ENCODE measurements at places on chromosomes 3 and 15.

DNA sequence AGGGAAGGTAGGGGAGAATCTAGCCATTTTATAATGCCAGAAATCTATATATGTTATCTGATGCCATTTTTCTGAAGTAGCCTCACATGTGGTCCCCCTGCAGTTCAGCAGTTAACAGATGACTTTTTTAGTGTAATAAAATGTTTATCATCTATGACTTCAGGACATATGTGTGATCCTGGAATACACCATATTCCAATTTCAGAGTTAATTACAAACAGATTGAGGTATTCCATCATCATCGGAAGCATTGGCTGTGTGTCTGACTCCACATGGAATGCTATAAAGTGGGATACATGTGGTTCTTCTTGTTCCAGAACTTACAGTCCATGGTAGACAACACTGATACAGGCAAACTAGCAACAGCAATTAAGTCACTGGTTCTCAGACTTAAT lies 45.9 kb upstream of the LIMD1 start:
- no peak for DNase-seq

DNA sequence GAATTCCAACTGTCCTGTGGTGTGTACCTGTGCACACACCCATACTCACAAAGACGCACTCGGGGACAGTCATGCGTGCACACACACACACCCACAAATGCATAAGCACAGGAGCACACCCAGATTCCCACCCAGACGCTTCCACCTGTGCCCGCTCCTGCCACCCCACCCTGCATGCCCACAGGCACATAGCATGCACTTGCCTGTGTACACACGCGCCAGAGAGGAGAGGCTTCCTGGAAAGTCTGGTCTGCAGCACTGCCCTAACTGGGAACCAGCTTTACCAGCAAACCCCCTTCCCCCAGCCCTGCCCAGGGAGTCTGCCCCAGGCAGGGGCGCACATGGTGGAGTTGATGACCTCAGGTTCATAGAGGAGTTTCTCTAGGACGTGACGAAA lies 246.2 kb downstream of the UACA start:
- DNase-seq: no peak

DNA sequence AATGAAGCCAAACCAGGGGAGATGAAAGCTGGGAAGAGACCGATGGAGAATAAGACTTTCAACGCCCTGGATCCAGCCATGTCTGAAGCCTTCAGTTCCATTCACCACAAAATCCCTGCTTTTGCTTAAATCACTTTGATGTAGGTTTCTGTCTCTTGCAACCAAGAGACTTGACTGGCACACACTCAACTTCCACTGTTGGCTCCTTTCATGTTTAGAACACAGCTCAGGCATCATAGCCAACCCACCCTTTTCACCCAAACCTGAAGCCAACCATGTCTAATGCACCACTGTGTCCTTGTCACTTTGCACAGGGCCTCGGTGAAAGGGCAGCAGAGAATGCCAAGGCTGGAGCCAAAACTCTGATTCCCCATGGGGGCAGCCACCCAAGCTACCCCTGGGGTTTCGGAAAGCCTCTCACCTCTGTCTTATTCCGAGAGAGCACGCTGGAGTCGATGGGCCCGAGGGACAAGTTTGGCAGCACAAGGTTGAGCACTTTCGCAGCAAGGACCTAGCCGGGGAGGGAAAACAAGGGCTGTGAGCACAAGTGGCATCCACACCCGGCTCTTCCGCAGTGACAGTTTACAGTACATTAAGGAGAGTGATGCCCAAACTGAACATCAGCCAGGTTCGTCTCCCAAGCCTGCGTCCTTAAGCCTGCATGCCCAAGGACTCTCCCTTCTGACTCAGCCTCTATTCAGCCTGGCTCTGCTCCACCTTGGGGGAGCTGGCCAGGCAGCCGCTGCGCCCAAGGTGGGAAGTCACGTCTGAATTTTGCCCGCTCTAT lies 37.6 kb downstream of the ABTB1 start:
- no peak for DNase-seq

DNA sequence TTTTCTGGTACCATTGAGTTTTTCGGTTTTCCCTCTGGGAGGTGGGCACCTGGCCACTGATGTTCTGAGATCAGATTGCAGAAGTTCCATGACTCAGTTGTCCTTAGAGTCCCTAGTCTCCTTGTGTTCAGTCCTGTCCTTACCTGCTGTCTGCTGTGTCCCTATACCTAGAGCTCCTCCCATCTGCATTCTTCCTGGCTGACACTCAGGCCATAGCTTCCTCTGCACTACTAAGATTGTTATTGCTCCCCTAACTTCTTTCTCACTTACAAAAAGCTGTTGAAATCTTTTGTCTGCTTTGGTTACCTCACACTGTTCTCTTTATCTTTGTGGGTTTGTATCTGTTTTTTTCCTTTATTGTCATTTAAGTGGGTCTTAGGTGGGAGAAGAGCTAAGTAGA lies 13.2 kb downstream of the USP3 start:
- DNase-seq: no peak

DNA sequence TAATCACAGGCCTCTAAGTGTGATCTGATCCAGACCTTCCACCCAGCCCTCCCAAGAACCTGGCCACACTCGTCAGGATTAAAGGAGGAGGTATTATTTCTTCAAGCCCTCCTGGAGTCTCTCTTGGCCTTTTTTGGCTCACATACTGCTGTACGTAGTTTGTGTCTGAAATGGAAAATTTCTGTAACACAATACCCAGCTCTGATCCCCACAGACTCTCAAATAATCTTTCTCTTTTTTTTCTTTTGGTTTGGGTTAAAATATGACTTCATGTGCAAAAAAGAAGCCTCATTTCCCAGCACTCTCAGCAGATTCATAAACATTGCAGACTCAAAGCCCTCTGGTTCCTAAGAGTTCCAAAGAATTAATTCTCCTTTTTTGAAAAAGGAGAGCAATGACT lies 96.5 kb upstream of the PHLDB2 start:
- no peak for DNase-seq

GRCh38 chr3:122918576-122919290 lies 108.8 kb downstream of the SEMA5B start:
- DNase-seq: no peak

GRCh38 chr3:14203521-14204079 lies 25.0 kb downstream of the LSM3 start:
- DNase-seq: peak; percentile 61

DNA sequence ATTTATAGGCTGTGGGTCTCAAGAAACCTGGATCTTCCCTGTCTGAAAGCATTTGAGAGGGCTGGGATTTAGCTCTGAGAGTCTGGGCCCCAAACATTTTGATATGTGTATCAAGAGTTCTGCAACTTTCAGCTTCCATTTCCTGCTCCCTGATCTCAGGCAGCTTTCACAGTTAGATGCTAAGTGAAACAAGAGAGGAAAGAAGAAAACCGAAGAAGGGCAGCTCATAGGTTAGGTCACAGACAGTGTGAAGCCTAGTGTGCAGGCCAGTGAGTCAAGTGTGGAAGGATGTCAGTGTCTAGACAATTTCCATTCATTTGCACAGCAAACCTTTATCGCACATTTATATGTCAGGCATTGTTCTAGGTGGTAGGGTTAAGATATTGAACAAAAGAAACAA lies 173.6 kb upstream of the PROK2 start:
- no peak for DNase-seq

- DNase-seq: no peak
These were observed 10.0 kb downstream of the HMG20A start for GRCh38 chr15:77430652-77431051.

DNA sequence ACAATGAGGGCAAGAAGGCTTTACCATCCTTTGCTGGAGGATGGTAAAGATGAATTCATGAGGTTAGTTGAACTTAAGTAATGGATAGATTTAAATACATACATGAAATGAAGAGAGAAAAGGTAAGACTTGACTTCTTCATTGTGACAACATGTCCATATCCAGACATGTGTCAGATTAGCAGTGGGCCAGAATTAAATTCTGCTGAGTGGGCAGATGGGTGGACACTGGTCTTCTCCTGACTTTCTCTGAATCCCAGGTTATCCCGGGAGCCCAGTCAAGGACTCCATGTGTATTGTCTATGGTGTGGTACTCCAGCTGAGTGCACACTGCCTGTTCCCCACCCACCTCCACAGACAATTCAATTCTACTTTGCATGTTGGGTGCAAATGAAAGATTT lies 603.1 kb downstream of the NLGN1 start:
- no peak for DNase-seq

DNA sequence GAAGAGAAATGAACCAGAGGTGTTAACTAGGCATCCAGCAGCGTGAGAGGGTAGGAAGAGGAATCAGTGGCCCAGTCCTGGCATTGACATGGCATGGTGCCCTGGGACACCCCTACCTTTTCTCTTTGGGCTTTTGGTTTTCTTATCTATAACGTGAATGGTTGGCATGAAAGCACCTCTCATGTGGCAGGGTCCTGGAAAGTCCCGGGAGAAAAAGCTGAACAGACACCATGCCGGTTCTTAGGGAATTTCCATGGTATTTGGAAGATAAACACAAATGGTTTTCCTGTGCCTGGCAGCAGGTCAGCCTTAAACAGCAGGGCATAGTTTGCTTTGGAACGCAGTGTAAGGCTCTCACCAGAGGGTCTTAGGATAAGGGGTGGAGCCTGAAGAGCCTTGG lies 15.4 kb downstream of the ARNT2 start:
- no peak for DNase-seq

DNA sequence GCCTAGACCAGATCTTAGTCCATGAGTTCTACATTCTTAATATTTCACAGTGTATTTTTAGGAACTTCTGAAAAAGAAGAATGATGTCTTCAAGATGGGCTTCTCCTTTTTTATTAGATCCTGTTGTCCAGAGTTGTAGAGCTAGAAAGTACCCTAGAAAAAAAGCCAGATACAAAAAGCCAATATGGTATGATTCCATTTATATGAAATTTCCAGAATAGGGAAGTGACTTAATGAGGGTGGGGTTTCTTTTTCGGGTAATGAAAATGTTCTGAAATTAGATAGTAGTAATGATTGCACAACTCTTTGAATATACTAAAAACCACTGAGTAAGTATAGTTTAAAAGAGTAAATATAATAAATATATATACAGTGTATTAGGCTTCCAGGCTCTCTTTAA lies 116.9 kb downstream of the NFKBIZ start:
- no peak for DNase-seq

DNA sequence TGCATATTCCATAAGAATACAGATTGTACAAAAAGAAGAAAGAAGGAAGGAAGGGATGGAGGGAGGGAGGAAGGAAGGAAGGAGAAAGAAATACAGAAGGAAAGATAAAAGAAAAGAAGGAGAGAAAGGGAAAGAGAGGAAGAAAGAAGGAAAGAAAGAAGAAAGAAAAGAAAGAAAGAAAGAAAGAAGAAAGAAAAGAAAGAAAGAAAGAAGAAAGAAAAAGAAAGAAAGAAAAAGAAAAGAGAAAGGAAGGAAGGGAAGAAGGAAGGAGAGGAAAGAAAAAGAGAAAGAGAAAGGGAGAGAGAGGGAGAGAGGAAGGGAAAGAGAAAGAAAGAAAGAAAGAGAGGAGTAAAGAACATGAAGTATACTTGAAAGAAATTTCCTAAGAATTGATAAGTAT lies 577.9 kb upstream of the ALCAM start:
- no peak for DNase-seq

GRCh38 chr3:53913401-53913800 lies 21.7 kb upstream of the SELENOK start:
- no peak for DNase-seq

- no peak for DNase-seq
These were observed 35.0 kb upstream of the ARID3B start for GRCh38 chr15:74505837-74506514.

GRCh38 chr3:123660900-123661299 lies 76.0 kb upstream of the HACD2 start:
- no peak for DNase-seq

GRCh38 chr3:33395900-33396299 lies 44.3 kb downstream of the UBP1 start:
- DNase-seq: no peak

DNA sequence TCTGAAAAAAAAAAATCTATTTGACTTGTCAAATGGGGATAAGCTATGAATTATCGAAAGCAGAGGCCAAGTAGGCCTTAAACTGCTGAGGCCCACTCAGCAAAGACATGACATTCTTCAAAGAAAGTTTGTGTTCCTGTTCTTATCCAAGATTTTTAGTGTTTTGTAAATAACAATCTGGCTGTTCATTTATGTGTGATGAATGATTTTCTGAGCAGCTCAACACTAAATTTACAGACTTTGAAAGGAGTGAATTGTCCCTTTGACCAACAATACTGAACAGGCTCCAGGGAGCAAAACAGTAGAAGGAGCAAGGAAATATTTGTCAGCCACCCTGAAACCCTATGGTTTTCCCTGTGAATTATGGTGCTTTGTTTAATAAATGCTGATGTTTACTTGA lies 512.6 kb upstream of the NAALADL2 start:
- DNase-seq: no peak

DNA sequence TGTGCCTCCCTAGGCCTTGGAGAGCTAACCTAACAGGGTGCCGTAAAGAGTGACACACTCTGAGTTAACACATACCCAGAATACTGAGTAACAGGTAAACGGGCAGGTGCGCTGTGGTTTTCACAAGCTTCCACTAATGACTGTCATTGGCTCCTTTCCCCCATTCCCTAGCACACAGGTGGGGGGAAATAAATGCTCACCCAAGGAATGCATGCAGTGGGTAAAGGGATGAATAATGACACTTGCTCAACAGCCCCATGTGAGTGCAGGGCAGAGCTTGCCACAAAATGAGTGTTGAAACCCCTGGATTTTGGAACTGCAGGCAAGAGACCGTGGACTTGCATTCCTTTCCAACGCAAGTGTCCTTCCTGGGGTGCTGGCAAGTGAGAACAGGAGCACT lies 57.6 kb downstream of the ADAMTS17 start:
- DNase-seq: no peak

Measured in activated naive CD4-positive, alpha-beta T cell treated with anti-CD3 and anti-CD28 coated beads, Interleukin-2, amount 10 ng/mL, durations not matched to agents 7 days and 5 days (primary cell).